ENCODE measurements at places on chromosomes 1 and 21.
A peak's percentile ranks its signal among the peaks of the same experiment; 100 is the strongest.

DNA sequence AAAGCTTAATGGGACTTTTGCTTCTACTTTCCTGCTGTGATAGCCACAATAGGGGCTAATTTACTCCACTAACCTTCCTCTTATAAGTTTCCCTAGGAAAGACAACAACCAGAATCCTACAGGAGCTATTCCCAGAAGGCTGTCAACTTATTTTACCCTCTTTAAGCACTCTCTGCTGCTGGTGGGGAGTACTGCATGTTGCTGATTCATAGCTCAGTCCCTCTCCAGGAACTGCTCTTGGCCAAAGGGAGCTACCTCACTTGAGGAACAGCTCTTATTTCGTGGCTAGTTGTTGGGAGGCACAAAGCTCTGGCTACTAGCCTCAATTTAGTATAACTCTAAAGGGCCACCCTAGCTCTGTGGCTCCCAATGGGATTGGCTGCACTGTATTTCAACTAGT, 37.2 kb downstream of the ADSS2 start:
- peak; percentile 42 for DNase-seq

- no peak for DNase-seq
Measured at GRCh38 chr1:33173091-33173490, 8.8 kb downstream of the TRIM62 start.

GRCh38 chr1:46623743-46624644, 7.4 kb upstream of the MOB3C start:
- DNase-seq: no peak

DNA sequence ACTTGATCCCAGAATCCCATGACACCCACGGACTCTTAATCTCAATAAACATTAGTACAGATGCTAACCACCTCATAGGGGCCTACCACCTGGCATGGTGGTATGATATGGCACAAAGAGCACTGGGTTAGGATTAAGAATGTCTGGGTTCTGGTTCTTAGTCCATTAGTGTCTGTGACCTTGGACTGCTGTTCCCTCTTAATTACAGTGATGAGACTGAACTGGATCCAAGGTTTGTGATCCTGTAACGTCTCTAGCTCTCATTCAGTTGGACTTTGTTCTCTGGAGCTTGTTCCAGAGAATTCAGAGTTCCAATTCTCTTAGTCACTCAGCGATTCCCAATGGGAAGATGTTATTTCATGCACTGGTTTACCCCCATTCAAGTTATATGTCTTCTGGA, 23.6 kb upstream of the PIGC start:
- DNase-seq: no peak

DNA sequence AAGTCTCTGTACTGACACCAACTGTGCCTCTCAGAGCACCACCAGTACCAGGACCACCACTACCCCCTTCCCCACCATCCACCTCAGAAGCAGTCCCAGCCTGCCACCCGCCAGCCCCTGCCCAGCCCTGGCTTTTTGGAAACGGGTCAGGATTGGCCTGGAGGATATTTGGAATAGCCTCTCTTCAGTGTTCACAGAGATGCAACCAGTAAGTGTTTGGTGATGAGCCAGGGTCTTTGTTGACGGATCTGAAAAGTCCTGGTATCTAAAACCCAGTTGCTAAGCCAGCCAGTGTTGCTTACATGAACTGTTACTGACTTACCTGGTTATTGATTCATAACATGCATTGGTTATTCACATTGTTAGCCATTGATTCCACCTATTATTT, 1.1 kb downstream of the C1orf56 start:
- DNase-seq: no peak

DNA sequence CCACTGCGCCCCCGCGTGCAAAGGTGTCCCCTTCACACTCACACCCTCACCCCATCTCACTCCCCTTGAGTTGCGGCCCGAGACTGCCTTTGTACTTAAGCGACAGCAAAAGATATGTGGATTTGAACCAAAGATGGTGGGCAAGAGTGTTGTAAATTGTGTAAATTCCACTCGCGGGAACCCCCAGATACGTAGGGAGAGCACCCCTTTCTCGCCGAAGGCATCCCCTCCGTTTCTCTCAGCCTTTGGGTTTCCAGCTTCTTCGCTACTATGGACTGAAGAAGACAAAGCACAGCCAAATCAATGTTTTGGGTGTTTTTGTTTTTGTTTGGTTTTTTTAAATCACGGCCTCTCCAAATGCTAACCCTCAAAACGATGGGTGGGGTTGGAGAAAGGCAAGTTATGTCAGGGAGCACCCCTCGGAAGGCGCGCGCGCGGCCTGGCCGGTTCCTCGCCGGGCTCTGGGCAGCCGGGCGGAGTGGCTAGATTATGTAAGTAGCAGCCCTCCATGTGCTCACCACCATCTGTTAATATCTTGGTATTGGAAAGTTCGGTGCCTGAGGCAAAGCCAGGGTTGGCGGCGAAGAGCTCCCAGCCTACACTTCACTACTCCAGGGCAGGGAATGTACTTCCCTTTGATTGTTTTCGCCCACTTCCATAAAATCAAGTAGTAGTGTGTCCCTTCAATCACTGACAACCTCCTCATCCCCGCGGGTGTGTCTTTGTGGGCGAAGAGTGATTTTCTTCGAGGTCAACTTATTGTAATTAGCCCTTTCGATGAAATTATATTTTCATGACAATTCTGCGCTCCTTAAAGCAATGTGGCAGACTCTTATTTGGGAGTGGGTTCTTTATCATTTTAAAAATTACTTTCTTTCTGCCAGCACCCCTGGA, 4.0 kb upstream of the PROX1 start:
- no peak for DNase-seq

DNA sequence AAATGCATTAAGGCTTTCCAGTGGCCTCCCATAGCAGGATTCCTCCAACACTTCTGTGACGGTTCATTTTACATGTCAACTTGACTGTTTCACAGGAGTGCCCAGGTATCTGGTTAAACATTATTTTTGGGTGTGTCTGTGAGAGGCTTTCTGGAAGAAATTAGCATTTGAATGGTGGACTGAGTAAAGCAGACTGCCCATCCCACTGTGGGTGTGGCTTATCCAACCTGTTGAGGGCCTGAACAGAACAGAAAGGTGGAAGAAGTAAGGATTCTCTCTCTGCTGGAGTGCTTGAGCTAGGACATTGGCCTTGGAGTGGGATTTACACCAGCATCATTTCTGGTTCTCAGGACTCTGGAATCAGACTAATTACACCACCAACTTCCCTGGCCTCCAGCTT, 85.6 kb downstream of the RGS7 start:
- no peak for DNase-seq

DNA sequence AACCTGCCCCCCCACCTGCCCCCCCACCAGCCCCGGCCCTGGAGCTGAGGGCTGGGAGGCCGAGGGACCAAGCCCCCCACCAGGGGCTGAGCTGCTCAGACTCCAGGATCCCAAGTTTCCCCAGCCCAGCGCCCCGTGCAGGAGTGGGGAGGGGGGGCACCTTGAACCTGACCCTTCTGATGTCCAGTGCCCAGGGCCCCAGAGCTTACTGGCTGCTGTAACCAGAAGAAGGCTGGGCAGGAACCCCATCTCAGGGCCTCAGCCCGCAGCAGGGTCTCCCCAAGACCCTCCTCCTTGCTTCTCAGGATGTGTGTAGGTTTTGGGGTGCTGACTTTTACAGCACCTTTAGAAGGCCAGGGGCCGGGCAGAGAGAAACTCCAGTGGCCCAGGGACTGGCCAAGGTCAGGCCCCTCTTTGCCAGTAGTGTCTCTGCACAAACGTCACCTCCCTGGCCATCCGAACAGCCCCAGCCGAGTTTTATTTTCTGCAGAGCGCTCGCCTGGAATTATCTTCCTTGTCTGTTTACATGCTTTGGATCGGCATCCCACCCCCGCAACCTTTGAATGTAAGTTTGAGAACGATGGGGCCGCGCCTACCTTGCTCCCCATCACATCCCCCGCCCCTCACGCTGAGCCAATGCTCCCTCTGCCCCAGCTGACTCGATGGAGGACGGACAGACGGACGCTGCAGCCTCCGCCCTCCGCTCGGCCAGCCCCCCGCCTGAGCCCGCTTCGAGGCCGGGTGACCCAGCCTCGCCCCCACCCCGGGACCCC, 70.1 kb upstream of the CASZ1 start:
- DNase-seq: no peak

- DNase-seq: no peak
Measured at GRCh38 chr1:65153635-65154034, 5.6 kb downstream of the AK4 start.

DNA sequence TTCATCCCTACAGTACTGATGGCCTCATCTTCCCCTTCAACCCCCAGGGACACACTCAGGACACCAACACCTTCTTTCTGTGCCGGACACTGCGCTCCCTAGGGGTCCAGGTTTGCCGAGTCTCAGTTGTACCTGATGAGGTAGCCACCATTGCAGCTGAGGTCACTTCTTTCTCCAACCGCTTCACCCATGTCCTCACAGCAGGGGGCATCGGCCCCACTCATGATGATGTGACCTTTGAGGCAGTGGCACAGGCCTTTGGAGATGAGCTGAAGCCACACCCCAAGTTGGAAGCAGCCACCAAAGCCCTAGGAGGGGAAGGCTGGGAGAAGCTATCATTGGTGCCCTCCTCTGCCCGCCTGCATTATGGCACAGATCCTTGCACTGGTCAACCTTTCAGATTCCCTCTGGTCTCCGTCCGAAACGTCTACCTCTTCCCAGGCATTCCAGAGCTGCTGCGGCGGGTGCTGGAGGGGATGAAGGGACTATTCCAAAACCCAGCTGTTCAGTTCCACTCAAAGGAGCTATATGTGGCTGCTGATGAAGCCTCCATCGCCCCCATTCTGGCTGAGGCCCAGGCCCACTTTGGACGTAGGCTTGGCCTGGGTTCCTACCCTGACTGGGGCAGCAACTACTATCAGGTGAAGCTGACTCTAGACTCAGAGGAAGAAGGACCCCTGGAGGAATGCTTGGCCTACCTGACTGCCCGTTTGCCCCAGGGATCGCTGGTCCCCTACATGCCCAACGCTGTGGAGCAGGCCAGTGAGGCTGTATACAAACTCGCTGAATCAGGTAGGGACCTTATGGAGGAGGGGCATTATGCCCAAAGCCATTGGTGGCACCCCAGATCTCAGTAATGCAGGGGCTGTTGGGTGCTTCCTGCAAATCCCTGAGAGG, 5.1 kb upstream of the LENEP start:
- DNase-seq: no peak

DNA sequence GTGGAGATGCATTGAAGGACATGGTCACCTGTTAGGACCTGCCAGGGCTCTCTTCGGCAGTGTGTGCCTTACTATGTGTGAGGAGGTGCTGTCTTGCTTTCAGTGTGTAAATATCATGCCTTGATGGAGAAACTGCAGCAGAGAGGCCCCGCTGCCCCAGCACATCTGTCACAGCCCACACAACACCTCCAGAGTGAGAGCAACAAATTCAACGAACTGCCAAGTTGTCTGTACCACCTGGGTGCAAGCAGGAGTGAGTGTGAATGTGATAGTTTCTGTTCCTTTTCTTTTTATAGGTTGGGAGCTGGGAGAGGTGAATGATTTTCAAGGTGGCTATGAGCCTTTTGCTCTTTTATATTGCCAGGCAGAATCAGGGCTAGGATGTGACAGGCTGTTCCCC, 114.6 kb upstream of the KIAA0040 start:
- DNase-seq: no peak

DNA sequence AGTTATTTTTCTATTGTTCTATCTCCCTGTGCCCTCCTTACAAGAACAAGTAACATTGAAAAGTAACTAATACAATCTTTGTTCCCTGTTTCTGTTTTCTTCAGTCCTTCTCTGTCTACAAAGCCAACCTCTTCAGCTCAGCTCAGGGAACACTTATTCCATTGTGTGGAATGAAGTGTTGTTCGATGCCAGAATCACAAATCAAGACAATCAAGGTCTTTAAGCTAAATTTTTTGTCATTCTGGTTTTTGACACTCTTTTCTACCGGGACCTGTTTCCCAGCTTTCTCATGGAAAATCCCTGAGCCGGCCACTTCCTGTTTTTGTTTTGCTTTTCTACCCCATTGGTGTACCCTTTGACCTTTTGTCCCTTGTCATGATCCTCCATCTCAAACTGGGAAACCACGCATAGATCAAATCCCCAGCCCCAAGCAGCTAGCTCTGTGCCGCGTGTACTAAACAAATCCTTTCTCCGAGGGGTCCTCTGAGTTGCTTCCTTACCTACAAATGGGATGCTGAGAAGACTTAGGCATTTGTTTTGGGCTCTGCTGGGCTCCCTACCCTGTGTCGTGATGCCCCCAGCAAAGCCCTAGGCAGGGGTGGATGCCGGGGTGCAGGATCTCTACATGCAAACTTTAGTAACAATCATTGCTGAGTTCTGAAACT, 141.8 kb downstream of the TOMM20 start:
- peak; percentile 53 for DNase-seq

DNA sequence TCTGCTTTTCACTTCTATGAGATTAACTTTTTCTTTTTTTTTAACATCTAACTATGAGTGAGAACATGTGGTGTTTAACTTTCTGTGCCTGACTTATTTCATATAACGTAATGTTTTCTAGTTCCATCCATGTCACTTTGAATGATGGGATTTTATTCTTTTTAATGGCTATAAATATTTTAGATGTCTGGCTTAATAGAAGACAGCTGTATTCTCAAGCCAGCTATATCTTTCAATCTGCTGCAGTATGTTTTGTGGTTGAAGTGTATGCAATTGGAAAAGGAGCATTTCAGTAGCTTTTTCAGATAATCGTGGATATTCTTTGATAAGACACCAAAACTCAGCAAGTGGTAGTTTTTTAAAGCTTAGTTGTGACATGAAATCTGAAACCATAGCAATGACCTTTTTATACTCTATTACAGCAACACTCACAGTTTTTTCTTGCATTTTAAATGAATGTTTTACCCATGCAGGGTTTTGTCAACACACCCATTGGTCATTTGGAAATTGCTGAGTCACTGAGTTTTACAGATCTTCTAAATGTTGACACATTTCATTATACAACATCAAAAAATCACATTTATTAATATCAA, 5.7 kb upstream of the SVBP start:
- no peak for DNase-seq

DNA sequence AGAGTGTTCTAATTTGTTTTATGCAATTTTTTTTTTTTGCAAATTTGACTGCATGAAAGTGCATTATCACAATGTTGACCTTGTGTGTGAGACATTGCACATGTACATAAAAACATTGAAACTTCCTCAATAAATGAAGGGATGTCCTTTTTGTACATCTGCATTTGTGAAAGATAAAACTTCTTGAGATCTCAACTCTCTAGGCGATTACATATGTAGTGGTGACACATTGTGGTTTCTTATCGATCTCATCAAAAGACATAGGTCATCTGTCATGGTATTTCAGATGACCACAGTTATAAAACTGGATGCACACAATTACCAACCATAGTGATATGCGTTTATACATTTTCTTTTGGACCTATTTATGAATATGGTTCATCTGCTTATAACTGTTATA, 35.6 kb upstream of the C21orf91 start:
- peak; percentile 5 for DNase-seq

DNA sequence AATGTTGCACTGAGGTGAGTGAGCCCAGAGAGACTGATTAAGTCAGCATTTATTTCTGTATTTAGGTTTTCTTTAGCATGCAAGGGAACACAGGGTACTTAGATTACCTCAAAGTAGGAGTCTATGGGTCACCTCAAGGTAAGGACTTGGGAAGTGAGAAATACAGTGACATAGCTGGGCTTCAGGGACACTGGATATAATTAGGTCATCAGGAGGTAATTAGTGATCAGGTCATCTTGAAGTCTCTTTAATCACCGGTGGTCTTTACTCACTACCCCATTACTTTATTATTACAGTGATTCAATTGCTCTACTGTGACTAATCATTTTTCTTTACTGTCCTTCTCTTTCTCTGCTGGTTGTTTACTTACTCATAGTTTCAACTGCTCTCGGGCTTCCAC, 59.9 kb upstream of the KCNK1 start:
- DNase-seq: peak; percentile 28
